Activated CD4-positive, alpha-beta T cell treated with anti-CD3 and anti-CD28 coated beads, Interleukin-2, amount 50 U/mL, for 4 hours (primary cell): ENCODE measurements at places on chromosomes 7 and 10.

- DNase-seq: no peak
These were observed 92.9 kb upstream of the ADAM12 start for GRCh38 chr10:126481181-126481580.

GRCh38 chr10:23399701-23400144, 39.2 kb upstream of the OTUD1 start:
- DNase-seq: no peak

DNA sequence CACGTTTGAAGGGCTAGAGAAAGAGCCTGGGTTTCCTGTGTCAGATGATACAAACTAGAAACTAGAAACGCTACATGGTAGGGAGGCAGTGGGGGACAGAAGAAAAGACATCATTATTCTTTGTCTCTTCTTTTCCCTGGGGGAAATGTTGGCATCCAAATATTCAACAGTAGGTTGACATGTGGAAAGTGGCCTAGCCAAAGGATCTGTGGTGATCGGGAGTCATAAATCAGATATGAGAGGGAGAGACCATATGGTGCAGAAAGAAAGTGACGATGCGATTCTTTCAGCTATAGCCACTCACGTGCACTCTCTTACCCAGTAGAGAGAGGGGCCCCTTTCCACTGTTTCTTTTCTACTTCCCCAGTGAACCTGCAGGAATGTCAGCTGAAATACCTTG, 964.7 kb downstream of the LRMDA start:
- no peak for DNase-seq

DNA sequence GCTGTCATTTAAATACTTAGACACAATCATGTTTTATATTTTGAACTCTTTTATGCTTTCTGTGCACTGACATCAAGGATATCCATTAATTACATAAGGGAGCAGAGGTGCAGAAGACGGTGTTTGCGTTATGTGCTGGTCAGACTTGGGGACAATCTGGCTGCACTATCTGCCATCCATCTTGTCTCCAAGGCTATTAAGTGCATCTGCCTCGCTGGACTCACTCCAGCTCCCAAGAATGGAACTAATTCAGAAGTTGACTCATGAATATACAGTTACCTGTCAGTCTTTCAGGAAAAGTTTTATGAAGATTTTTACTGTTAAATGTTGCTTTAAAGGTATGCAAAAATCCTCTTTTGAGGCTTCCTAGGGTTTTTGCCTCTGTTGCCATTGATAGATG, 391.0 kb downstream of the SUGCT start:
- DNase-seq: no peak

DNA sequence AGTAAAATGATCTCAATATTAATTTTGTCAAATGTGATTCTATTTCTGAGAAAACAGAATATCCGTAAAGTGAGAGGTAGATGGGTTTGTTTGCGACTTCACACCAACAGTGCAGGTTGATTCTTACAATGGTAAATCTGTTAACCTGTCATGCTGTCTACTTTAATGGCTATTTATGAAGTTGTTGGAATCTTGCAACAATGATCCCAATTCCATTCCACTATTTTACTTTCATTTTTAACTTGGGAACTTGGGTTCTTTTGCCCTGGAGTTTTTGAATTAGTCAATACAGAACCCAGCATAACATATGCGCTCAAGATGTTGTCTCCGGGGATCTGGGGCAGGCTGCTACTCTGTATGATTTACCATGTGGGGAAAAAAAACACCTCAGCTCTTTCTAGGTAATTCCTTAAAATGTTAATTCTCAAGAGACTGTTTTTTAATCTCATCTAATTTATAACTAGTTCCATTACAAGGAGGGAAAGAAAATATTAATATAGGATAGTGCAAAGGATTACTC, 1.2 kb downstream of the LGI1 start:
- DNase-seq: no peak

- DNase-seq: no peak
These were observed 117.9 kb downstream of the KMT2E start for GRCh38 chr7:105131890-105132289.

DNA sequence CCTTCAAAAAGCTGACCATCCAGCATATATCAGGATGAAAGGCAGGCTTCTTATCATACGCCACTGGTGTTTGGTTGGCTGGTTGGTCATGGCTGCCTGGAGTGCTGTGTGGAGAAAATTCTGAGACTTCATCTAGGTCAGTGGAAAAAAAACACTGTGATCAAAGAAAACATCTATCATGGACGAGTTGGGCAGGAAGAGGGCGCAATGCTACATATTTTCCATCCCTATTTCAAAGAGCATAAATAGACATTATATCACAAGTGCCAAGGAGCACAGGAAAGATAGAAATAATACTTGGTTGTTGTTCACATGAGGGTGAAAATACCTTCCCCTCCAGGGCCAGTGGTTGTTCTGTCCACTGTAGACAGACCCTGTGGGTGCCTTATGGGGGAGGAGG, 128.4 kb upstream of the PLPP4 start:
- no peak for DNase-seq

DNA sequence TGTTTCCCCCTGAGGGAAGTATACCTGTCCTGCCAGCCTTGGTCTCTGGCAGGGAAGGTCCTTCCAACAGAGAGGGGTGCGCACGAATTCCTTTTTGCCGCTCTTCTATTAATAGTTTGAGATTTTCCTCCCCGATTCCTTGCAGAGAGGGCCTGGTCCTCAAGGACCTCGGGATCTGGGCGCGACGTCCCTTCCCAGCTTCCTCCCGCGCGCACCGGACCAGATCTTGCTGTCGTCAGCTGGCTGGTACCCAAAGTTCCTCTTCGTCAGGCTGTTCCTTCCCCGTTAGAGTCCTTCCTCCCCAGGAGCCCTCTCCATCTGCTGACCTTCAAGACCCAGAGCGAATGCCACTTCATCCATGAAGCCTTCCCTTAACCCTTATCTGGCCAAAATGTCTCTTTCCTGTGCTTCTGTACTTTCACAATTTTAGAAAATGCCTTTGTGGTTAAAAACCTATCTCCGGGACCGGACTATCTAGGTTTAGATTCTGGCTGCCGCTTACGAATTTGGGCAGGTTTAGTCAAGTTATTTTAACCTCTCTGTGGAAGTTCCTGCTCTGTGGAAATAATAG, 851 bp upstream of the GOT1 start:
- no peak for DNase-seq

DNA sequence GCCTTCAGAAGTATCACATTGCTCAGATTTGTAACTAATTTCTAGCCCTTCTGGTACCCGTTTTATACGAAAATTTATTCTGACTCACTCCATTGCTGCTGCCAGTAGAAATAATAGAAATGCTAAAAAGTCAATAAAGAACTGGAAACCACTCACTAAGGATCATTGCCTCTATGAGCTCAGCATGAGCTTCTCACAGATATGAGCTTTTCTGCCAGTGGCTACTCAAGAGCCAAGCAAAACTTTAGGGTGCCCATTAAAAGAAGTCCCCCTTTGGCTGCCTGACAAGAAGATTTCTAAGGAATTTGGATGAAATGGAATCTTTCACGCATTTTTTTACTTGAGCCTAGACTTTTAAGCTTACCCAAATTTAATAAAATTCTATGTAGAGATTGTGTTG, 52.5 kb downstream of the GPR37 start:
- no peak for DNase-seq

GRCh38 chr7:18693406-18693805, 197.9 kb downstream of the HDAC9 start:
- DNase-seq: no peak

DNA sequence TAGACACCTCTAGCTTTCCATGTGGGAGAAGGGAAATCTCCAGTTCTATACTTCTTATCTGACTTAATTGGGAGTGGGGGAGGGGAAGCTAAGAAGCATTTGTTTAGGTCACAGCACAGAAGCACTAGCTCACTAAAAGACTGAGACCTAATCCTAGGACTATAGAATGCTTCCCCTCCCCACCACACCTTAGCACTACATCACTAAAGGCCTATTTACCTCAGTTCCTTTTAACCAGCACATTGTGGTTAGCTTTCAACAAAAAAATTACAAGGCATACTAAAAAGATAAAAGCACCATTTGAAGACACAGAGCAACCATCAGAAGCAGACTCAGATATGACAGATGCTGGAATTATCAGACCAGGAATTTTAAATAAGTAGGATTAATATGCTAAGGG, 53.8 kb upstream of the ADRA2A start:
- no peak for DNase-seq

DNA sequence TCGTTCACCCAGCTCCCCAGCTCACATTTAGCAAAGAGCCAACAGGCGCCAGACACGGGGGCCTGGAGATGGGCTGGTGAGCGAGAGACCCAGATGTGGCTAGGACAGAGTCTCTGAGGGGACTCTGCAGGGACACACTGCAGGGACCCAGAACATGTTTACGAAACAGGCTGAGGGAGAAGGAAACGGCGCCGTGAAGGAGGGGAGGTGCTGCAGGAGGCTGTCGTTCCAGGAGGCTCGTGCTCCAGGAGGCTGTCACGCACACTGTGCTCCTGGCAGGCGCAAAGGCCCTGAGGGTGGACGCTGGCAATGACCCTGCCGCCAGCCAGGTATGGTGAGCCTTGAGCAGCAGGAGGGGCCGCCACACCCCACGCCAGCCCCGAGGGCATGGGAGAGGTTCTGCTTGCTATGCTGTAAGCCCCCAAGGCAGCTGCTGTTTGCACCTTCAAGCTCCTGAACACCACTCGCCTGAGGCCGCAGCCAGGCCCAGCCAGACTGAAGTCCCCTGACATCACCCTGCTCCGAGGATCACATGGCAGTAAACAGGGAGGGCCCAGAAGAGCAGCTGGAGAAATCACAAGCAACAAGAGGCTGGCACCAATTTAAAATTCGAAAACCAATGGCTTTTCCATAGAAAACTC, 27.3 kb downstream of the ADAP1 start:
- no peak for DNase-seq

DNA sequence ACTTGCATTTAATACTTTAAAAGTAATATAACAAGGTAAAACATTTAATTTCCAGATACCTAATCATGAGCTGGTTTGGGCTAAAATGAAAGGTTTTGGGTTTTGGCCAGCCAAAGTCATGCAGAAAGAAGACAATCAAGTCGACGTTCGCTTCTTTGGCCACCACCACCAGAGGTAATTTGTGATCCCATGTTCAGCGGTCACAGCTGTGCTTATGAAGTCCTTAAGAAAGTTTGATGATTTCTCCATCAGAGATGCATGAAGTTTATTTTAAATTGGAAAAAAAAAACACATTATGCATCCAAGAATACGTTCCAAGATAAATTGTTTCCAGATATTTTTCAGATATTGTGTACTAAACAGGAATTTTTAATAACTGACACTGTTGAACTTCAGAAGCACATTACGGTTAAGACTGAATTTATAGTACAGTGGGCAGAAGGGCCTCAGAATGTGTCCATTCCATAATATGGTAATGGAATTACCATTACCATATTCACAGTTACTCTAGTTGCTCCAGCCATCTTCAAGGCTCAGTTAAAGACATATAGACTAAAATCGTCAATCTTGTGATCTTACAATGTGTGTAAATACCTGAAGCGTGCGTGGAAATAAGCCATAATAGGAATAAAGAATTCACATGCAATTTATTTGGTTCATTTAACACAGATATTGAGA, 106.8 kb downstream of the ZMYND11 start:
- no peak for DNase-seq

DNA sequence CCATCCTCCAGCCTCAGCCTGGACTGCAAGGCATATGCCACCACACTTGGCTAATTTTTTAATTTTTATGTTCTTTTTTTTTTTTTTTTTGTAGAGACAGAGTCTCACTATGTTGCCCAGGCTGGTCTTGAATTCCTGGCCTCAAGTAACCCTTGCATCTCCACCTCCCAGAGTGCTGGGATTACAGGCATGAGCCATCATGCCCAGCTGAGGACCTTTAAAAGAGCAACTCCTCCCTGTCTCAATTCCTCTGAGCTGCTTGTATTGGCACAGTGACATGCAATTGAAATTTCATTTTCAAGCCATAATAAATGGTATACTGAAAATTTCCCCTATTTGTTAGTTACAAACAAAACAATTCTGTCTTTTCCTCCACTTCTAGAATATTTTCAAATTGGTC, 19.5 kb downstream of the DNAJB9 start:
- DNase-seq: no peak

DNA sequence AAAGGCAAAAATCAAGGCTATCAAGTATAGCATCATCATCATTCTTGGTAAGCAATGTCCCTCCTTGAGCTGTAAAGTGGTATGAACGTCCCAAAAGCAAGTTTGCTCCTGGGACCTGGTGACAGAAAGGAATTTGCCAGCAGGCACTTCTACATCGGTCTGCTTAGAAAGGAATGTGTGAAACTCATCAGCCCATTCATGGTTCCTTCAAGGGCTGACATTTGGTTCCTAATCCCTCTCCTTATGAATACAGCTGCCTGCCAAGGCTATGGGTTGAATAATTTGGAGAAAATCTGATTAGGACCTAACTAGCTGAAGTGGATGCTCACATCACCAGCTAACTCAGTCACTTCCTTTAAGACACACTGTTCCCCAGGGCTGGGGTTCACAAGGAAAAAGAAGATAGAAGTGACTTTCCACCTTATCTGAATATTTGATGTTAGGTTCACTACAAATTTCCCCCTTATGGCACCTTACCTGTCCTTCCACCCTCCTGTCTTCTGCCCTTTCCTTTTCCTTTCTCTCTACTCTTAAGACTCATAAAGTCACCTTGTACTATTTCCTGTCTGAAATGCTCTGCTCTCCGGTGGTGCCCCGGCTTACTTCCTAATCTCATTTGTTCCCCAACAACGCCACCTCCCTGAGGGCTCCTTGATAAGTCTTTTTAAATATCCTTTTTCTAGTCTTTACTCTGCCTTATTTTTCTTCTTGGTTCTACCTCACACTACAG, 187.1 kb downstream of the NPSR1 start:
- DNase-seq: no peak

GRCh38 chr7:87123105-87123504, 29.1 kb upstream of the DMTF1 start:
- DNase-seq: no peak

DNA sequence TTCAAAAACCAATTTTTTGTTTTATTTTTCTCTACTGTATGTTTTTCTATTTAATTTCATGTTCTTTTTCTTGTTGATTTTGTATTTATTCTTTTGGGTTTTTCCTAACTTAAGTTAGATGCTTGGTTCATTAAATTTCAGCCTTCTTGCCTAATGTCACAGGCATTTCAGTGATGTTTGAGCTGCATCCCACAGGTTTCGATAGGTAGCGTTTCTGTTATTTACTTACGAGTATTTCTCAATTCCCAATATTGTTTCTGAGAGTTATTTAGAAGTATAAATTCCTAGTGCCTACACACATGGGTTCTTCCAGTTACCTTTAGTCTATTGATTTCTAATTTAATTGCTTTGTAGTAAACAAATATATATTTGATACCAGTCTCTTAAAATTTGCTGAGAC, 18.2 kb downstream of the PROSER2 start:
- no peak for DNase-seq
